Mesothelial cell of epicardium (in vitro differentiated cells): ENCODE measurements at places on chromosomes 1 and 21. TPM values are rescaled to one million over a fixed set of nuclear protein-coding genes. Genes with fewer than 3 reads are reported as not detected.

Gene RNU1-4
- total RNA-seq, result 3,774 to 3,945 TPM (median 3,937 TPM) in 3 replicates

Gene RNF223
- 0.27 to 0.57 TPM (median 0.40 TPM) in 3 replicates for total RNA-seq

Gene SLFNL1
- total RNA-seq, result 1.2 to 1.4 TPM (median 1.3 TPM) in 3 replicates

Gene BATF3
- 0.84 to 1.0 TPM (median 1.0 TPM) in 3 replicates for total RNA-seq

Gene MATN1
- total RNA-seq, result 4.0 to 5.6 TPM (median 4.9 TPM) in 3 replicates

Gene TMEM125
- 7.6 to 9.2 TPM (median 7.7 TPM) in 3 replicates for total RNA-seq

Gene NTNG1
- total RNA-seq, result 0.70 to 0.83 TPM (median 0.73 TPM) in 3 replicates

Gene AXDND1
- 0.29 to 1.4 TPM (median 0.97 TPM) in 3 replicates for total RNA-seq

Gene OR14K1
- total RNA-seq, result not detected in 3 replicates

Gene RHBDL2
- total RNA-seq, result not detected in 3 replicates

Gene IFI44
- 77.1 to 94.3 TPM (median 81.4 TPM) in 3 replicates for total RNA-seq

Gene EDN2
- total RNA-seq, result 2.7 to 4.1 TPM (median 3.5 TPM) in 3 replicates

Gene KRTAP21-2
- not detected in 3 replicates for total RNA-seq

Gene COG2
- 22.4 to 23.6 TPM (median 23.0 TPM) in 3 replicates for total RNA-seq

Gene SH2D1B
- not detected in 3 replicates for total RNA-seq

Gene RPTN
- total RNA-seq, result not detected in 3 replicates

Gene CFHR1
- total RNA-seq, result 0.45 TPM in 1 of 3 replicates, not detected in the others

Gene CRABP2
- total RNA-seq, result 676 to 704 TPM (median 686 TPM) in 3 replicates

Gene TRIM63
- total RNA-seq, result 1.4 to 1.9 TPM (median 1.7 TPM) in 3 replicates

Gene INAVA
- 34.6 to 36.6 TPM (median 35.7 TPM) in 3 replicates for total RNA-seq

Gene ESPN
- 1.2 to 1.6 TPM (median 1.4 TPM) in 3 replicates for total RNA-seq

Gene LHX8
- total RNA-seq, result 0.20 to 0.36 TPM (median 0.20 TPM) in 3 replicates

Gene HPCAL4
- total RNA-seq, result 0.54 to 0.69 TPM (median 0.60 TPM) in 3 replicates

Gene ANGPTL3
- not detected in 3 replicates for total RNA-seq

Gene ZNF695
- 5.9 to 9.2 TPM (median 7.7 TPM) in 3 replicates for total RNA-seq

Gene TTC39A
- 8.0 to 10.1 TPM (median 8.4 TPM) in 3 replicates for total RNA-seq

Gene AIM2
- 0.27 to 0.96 TPM (median 0.61 TPM) in 3 replicates for total RNA-seq

Gene TENT5C
- 0.23 to 0.31 TPM (median 0.27 TPM) in 3 replicates for total RNA-seq
